Regular cardiac myocyte (primary cell): ENCODE measurements at places on chromosomes 7 and 10. TPM values are rescaled to one million over a fixed set of nuclear protein-coding genes. Genes with fewer than 3 reads are reported as not detected.

The UCMA gene
- not detected in 2 replicates for total RNA-seq

The AQP1 gene
- 111 and 152 TPM in 2 replicates for total RNA-seq

The TWIST1 gene
- 33.5 and 39.5 TPM in 2 replicates for total RNA-seq

The ZNF488 gene
- total RNA-seq: 0.19 TPM in 1 of 2 replicates, not detected in the other

The FBXW4 gene
- total RNA-seq: 42.4 and 73.6 TPM in 2 replicates

The INA gene
- 1.1 and 1.2 TPM in 2 replicates for total RNA-seq
